ENCODE measurements at places on chromosomes 13 and 19.
A peak's percentile ranks its signal among the peaks of the same experiment; 100 is the strongest.

DNA sequence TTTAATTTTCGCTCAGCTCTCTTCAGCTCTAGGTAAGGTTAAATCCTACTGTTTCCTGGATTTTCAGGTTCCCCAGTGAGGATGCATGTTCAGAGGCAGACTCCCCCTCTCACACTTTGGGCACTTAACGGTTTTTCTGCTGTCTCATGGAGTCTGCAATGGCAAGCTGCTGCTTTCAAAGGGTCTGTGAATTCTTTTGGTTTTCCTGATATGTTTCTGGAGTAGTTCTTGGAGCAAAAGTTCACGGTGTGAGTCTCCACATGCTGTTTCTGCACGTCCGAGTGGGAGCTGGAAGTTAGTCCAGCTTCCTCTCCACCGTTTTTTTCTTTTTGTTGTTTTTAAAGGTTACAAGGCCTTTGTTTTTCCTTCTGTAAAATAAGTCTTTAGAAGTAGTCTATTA is 35.4 kb downstream of the DNAJC15 start:
- no peak for DNase-seq

GRCh38 chr13:110286833-110287819 is 19.8 kb downstream of the COL4A1 start:
- DNase-seq: no peak

DNA sequence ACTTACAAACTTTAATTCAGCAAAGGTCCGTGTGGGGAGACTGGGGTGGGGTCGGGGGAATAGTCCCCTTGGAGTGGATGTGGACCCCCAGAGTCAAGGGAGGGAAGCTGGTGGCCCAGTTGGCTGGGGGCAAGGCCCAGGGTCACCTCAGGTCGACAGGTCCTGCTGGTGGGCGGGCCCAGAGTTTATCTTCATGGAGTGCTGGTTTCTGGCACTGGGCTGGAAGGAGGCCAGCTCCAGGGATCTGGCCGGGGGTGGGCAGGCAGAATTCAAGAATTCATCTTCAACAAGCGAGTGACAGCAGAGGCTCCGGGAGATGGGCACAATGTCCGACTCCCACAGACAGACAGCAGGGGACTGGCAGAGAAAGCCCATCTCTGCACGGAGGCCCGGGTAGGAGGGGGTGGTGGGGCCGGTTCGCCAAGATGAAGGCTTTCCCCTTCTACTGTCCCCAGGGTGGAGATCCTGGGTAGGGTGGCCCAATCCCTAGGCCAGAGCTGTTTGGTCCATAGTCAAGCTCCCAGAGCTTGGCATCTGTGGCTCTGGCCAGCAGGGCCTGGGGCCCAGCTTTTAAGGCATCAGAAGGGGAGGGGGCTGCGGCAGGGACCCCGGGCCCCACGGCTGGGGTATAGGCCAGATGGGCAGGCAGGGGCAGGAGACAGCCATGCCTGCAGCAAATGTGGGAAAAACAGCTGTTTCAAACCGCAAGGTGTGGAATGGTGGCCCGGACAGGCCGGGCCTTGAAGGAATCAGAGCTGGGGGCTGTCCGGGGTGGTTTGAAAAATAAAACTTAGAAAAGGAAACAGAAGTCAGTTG is 622 bp upstream of the FDX2 start:
- no peak for DNase-seq

DNA sequence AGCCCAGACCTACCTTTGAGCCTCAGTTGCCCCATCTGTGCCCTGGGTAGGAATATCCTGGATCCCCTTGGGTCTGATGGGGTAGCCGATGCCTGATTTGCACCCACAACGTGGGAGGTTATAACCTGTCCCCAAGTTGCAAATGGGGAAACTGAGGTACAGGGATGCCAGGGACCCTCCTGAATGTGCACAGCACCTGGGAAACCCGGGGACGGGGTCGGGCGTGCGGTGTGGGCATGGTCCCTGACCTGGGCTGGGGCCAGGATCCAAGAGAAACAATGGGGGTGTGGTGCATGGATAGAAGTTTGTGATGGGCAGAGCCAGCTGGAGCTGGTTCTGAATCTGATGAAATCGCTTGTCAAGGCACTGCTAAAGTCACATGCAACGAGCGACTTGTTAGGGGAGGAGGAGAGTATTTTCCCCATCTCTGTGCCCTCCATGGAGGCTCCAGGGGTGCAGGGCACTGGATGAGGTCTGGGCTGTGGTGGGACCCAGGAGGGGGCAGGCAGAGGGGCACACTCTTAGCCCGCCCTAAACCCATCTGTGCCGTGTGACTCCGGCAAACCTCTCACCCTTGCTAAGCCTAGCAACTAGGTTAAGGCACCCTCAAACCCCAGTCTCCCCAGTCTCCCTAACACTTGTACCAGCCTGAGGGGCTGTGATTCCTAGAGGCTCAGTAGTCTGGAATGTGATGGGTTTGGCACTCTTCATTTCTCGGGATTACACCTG is 749 bp downstream of the GDF15 start:
- no peak for DNase-seq

- no peak for DNase-seq
Observed at GRCh38 chr13:90107661-90108060, 1239.8 kb upstream of the MIR17HG start.

DNA sequence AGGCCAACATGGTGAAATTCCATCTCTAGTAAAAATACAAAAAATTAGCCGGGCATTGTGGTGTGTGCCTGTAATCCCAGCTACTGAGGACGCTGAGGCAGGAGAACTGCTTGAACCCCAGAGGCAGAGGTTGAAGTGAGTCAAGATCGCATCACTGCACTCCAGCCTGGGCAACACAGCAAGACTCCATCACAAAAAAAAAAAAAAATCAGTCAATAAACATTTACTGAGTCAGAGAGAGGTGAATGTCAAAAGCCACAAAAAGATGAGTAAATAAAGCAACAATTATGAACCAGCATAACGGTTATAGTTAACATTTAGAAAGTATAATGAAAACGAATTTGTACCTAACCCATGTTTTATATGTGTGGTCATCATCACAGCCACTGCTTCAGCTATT is 23.1 kb downstream of the PSPC1 start:
- no peak for DNase-seq

GRCh38 chr13:28587174-28587540 is 71.8 kb upstream of the POMP start:
- no peak for DNase-seq

GRCh38 chr13:113357529-113357928 is 6.4 kb downstream of the GRTP1 start:
- DNase-seq: no peak

- peak; percentile 61 for DNase-seq
Observed at GRCh38 chr13:32587811-32588170, 1.5 kb downstream of the PDS5B start.

DNA sequence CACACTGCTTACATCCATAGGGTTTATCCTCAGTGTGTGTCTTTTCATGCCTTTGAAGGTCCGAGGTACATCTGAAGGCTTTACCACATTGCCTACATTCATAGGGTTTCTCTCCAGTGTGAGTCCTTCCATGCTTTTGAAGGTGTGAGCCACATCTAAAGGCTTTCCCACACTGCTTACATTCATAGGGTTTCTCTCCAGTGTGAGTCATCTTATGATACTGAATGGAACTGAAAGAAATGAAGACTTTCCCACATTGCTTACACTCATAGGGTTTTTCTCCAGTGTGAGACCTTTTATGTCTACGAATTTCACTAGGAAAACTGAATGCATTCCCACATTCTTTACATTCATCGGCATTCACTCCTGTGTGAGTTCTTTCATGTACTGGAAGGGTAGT is 7.1 kb downstream of the ZNF20 start:
- no peak for DNase-seq

- no peak for DNase-seq
Observed at GRCh38 chr19:52198678-52199077, 8.8 kb downstream of the PPP2R1A start.

DNA sequence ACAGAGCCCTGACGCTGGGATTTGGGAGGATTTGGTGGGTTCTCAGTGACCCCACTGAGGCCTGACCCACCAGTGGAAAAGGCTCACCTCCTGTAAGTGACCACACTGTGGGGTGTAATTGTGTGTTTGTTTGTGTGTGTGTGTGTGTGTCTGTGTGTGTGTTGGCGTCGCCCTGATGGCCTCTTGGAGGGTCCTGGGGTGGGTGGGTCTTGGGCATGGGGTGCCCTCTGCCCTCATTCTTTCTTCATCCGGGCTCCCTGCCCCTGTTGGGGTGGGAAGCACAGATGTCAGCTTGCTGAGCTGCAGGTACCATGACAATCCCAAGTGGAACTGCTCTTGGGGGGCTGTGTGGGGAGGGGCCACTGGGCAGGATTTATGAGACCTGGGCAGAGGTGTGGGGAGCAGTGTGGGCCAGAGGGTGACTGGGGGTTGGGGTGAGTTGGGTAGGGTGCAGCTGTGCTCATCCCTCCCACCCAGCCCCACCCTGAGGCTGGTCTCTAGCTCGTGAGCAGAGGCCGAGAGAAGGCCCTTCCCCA is 22.8 kb downstream of the WTIP start:
- DNase-seq: no peak

GRCh38 chr19:38072776-38073750 is 151.0 kb downstream of the DPF1 start:
- DNase-seq: no peak

- no peak for DNase-seq
Observed at GRCh38 chr13:45728759-45729158, 26.6 kb downstream of the CBY2 start.

Measured in NCI-H748 treated with DMSO at 0.1 percent for 48 hours (cell line).